ENCODE measurements at places on chromosomes 1 and 21. TPM values are rescaled to one million over a fixed set of nuclear protein-coding genes. Genes with fewer than 3 reads are reported as not detected.

OR2L5 gene
- not detected for total RNA-seq

SLAMF8 gene
- total RNA-seq = 1.3 TPM

KCNQ4 gene
- 0.87 TPM for total RNA-seq

DMBX1 gene
- total RNA-seq = 0.08 TPM

KLF17 gene
- total RNA-seq = not detected

NPHS2 gene
- total RNA-seq = not detected

TFAP2E gene
- 1.1 TPM for total RNA-seq

C4BPB gene
- total RNA-seq = 1.7 TPM

AMY1B gene
- total RNA-seq = not detected

OPRD1 gene
- total RNA-seq = not detected

KIF26B gene
- total RNA-seq = 0.03 TPM

FAM72C gene
- 19.1 TPM for total RNA-seq

CR1 gene
- total RNA-seq = 0.08 TPM

OR2T4 gene
- total RNA-seq = not detected

Measured in activated CD8-positive, alpha-beta T cell treated with anti-CD3 and anti-CD28 coated beads, Interleukin-2, amount 10 ng/mL, durations not matched to agents 7 days and 5 days (primary cell).